Stimulated activated CD4-positive, alpha-beta T cell treated with anti-CD3 and anti-CD28 coated beads, Interleukin-15, amount 100 ng/mL, for 24 hours (primary cell): ENCODE measurements at places on chromosomes 4 and X.

GRCh38 chr4:86054286-86055032 is 305.4 kb downstream of the MAPK10 start:
- DNase-seq: no peak

GRCh38 chrX:24339911-24340310 is 20.5 kb upstream of the SUPT20HL1 start:
- DNase-seq: no peak

DNA sequence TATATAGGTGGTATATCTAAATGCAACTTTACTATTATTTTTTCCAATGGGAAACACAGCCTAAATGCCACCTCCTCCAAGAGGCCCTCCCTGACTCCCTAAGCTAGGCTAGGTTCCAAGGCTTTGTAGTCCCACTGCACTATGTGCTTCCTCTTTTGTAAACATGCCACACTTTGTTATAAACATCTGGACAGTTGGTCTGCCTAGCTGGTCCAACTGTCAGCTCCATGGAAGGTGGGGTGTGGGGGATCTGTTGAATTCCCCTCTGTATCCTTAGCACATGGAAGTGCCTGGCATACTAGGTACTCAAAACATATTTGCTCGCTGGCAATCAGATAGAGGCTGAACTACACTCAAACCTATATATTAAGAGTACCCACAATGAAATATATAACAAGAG is 63.4 kb downstream of the SLC9A7 start:
- no peak for DNase-seq

DNA sequence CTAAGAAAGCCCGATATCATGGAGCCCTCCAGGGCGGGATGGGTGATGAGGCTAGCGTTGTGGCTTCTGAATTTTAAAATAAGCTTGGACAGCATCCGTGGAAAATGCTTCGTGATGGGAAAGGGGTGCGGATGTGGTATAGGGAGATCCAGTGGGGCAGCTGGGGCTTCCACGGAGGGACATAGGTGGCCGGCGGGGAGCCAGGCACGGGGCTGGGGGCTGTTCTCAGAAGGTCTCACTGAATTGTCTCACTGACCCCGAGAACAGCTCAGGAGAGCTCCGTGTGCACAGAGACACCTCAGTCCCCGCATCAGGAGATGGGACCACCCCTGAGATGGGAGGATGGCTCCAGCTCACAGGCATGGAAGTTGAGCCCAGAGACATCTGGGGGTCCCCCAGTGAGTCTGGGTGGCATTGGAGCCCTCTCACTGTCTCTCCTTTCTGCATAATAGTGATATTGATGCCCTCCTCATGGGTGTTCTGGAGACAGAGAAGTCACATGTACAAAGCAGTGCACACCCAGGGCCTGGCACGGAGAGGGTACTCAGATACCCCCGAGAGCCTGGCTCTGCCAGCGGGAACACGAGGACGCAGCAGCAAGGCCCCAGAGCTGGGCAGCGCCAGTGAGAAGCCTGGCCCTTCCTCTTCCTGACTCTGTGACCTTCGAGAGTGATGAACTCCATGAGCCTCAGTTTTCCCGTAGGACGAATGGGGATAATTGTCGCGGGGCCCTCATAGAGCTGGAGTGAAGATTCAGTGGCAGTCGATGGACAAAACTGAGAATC is 70.6 kb upstream of the PSAPL1 start:
- DNase-seq: no peak

GRCh38 chrX:41289095-41289494 is 44.9 kb upstream of the DDX3X start:
- DNase-seq: no peak

DNA sequence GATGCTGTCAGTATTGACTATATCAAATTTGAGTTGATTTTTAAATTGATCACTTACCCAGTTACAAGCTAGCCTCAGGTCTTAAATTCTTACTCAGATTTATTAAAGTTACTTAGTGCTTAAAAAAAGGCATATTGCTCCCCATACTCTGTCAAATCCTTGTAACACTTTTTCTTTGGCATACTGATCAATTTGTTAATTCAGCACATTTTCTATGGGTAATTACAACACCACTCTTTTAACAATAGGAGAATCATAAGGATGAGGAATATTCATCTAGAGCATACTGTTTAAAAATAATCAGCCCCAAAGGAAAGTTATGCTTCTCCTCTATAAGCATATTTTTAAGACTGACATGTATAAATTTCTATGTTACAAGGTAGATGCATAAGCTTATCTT is 482.5 kb downstream of the PABPC4L start:
- no peak for DNase-seq

DNA sequence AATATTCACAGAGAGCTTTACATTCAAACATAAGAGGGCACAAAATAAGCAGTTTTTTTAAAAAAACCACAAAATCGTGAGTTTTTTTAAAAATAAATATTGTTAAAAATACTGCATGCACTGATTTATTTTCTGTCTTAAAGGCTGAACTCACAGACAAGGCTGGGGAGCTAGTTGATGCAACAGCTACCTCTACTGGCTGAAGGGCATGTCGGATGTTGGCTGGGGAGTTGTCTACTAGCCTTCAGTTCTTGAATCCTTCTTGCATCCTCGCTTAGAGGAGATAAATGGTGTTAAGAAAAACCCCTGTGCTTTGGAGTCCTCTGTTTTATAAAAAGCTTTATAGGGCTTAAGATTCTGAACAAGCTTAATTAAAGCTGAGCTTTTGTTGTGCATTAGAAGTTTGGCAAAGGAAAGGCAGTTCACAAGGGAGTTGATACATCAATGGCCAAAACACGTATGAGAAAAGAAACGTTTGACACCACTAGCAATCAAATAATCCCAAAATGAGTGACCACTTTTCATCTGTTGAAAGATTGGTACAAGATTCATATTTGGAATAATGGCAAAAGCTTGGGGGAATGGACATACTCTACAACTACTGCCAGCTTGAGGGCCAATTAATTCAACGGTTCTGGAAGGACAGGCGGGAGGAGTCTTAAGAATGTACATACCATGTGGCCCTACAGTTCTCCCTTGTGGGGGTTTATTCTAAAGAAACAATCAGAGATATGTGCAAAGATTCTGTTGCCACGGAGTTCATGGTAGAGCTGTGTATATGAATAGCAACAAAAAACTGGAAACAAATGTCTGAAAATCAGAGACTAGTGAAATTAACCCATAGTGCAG is 94.7 kb downstream of the SEL1L3 start:
- peak; percentile 13 for DNase-seq

DNA sequence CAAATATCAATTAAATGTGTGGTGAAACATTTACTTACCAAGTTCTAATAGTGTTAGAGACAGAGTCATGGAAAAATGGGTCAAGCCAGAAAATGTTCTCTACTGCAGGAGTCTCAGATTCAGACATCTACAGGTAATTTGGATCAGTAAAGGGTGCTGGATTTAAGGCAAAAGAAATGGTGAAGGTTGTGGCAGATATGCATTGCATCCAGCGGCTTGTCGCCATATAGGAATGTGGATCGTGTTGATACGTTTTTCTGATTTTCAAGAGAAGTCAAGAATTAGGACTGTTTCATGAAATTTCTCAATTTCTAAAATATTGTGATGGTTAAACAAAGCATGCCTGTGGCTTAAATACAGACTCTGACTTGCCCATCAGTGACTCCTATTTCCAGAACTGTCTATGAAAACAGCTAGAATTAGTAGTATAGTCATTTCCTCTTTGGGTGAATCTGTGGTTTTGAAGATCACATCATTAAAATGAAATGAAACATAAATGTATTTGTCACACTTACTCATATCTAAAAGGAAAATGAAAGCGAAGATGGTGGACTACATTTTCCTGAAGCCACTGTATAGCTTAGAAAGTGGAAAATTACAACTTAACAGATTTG is 110.1 kb upstream of the VEGFC start:
- DNase-seq: no peak

DNA sequence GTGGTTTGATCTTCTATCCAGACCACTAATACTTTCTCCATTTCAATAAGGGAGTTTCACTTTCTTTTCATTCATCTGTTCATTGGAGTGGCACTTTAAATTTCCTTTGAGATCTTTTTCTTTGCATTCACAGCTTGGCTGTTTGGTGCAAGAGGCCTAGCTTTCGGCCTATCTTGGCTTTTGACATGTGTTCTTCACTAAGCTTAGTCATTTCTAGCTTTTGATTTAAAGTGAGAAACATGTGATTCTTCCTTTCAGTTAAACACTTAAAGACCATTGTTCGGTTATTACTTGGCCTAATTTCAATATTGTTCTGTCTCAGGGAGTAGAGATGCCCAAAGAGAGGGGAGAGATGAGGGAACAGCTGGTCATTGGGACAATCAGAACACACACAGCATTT is 24.3 kb downstream of the CXCL13 start:
- peak; percentile 18 for DNase-seq

DNA sequence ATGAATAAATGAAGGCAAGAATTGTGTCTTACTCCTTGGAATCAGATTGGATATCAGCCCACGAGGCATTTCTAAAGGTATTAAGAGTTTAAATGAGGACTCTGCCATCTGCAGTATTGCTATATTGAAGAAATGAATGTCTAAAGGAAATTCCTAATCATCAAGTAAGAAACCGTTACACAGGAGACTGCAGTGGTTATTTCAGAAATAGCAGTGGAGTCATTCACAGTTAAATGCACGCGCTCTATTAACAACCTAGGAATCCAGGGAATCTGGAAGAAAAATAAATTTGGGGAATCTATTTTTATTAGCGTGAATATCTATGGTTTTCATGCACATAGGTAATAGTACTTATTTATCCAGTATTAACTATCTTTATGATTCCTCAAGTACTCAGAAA is 334.2 kb downstream of the TENM3 start:
- no peak for DNase-seq

- DNase-seq: no peak
Measured at GRCh38 chr4:46389301-46389775, 590 bp downstream of the GABRA2 start.

DNA sequence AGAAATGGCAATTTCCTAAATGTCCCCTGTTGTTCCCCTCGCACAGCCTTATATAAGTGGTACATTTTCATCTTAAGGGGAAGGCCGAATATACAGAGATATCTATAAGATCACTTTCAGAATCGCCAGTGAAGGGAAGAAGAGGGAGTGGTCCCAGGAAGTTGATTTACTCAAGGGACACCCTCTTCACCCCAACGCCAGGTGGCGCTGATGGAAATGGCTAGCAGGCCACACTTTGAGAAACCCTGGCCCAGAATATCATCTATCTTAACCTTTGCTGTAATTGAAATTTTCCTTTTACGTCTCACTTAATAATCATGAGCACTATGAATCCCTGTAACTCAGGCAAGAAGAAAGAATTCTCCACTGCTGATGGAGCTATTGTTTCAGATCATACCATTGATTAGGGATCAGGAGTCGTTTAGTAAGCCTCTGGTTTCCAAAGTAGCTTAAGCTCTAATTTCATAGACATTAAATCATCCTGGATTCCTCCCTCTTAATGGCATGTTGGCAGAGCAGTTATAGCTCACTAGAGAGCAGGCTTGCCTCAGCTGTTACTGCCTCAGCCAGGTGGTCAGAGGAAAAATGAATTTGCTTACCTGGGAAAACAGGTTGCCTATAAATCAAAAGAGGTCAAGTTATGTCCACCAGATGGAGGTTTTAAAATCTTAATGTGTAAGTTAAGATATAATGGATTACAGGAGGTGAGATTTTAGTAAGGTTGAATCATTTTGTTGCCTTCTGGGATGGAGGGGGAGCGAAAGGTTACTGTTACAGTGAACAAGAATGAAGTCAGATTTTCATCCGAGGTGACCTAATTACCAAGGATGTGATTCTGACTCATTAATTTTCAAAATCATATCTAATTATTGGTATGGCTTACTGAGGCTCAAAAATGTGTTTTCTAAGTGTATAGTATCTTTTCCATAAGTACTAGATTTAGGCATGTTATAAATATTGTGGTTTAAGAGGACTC is 941.2 kb upstream of the TENM3 start:
- peak; percentile 33 for DNase-seq

DNA sequence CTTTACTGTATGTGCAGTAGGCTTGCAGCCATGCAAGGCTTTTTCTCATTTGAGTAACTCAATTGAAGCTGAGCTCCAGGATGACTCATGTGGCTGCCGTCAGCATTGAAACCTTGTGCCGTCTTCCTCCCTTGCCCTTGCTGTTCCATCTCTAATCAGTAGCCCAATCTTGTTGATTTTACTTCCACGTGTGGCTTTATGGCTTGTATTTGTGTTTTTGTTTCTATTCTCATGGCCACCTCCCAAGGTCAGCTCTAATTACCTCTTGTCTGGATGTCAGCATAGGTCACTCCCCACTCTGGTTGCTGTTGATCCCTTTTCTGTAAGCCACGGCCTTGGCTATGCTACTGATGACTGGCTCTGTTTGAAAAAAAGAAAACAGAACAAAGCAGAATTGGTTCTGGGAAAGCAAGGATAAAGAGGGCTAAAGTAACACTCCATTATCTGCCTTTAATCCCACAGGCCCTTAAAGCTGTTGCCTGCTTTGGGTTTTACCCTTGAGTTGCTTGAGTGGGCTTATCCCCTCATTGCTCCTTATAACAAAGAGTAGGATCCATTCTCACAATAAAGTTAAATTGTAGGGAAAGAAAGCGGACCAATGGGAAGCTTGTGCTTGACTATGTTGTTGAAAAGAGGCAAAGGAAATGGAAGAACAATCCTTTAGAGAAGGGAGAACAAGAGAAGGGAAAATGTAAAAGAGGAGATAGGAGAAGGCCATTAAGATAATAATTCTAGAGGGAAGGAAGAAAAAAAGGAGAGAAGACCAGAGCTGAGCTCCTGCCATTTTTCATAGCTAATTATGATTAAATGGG is 173.9 kb upstream of the PGRMC2 start:
- no peak for DNase-seq

DNA sequence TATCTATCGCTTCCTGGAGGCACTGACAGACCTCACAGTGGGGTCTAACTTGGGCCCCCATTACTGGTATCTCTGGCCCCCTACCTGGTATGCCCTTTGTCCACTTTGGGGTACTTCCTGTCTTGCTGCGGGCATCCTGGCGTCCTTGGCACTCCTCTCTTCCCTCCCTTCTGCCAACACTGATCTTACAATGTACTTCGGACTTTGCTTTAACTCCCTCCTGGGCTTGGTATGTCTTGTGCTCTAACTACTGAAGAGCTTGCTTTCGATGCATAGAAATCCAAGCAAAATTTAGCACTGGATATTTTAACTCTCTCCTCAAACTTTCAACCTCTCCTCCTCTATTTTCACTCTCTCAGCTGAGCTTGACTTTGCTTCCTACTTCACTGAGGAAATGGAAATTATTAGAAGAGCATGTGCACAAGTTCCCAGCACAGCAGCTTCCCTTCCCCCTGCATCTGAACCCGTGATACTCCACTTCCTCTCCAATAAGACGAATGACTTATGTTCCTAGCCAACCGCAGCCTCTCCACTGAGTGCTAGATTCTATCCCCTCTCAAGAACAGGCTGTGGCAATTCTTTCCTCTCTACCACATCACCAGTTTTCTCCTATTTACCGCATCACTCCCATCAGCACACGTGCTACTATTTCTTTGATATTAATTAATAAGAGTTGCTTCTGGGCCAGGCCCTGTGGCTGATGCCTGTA is 52.9 kb downstream of the SUPT20HL2 start:
- peak; percentile 53 for DNase-seq

GRCh38 chrX:134735015-134735414 is 76.7 kb upstream of the PLAC1 start:
- no peak for DNase-seq
